ENCODE measurements at places on chromosomes 7 and 10.

GRCh38 chr7:138978541-138979184 lies 2.5 kb downstream of the KIAA1549 start:
- DNase-seq = no peak

DNA sequence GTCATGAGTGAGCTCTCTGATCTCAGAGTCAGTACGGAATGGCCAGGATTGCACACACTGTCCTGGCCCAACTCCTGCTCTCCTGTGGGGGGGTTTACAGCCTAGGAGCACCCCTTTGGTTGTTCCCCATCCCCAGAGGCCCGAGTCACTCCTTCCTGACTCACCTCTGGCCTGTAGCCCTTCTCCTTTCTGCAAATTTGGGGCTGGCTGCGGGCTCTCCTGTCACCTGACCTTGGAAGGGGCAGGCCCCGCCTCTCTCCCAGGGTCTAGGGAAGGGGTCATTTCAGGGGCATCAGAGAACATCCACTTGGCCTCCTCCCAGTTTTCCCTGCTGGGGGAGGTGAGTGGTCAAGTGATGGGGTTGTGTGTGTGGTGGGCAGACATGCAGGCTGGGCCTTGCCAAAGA lies 1.7 kb downstream of the NYAP1 start:
- no peak for DNase-seq

GRCh38 chr10:125882596-125882995 lies 1.5 kb upstream of the DHX32 start:
- DNase-seq = no peak

- DNase-seq = no peak
Observed at GRCh38 chr7:68805159-68805558, 793.1 kb upstream of the AUTS2 start.

DNA sequence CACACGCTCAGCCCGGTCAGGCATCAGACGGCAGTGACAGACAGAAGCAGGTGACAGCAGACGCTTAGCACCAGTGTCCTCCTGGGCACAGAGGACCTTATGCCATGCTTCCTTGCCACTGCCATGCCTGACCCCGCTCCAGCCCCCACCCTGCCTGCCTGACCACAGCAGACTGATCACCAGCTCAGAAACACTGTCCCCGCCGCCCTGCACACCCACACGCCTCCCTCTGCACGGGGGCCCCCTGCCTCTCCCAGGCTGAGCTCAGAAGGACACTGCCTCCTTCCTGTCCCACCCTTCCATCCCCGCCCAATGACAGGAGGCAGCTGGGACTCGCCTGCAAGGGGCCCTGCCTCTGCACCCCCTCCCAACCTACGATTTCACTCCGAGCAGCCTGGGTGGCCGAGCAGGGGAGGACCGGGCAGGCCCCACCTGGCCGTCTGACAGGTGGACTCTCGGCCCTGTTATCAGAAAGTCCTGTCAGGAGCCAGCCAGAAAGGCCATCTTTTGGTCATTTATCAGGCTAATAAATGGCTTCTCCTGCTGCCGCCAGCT lies 183.4 kb downstream of the ELFN1 start:
- no peak for DNase-seq

DNA sequence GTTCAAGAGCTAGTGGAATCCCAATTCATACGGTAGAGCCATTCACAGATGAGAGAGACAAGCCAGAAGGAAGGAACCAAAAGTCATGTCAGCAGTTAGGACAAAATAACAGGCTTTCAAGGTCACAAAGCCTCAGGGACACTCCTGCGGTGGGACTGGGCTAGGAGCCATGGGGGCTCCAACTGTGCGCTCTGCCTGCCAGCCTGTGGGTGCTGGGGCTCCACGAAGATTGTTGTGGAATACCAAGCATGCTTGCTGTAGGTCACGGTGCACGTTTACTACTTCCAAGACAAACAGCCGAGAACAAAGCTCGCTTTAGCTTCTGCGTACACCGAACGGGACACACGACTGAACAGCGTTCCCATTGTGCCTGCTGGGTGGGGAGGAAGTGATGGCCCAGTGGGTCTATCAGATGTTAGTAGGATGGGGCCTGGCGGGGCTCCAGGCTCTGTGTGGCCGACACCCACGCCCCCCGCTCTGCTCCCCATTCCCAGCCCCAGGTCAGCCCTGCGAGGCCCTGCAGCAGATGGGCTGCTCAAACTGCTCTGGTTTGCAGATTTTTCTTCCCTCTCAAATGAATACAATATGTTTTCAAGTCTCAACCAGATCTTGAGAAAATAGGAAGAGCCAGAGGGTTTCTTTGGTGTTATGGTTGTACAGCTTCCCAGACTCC lies 158.9 kb downstream of the EGFR start:
- DNase-seq = no peak

DNA sequence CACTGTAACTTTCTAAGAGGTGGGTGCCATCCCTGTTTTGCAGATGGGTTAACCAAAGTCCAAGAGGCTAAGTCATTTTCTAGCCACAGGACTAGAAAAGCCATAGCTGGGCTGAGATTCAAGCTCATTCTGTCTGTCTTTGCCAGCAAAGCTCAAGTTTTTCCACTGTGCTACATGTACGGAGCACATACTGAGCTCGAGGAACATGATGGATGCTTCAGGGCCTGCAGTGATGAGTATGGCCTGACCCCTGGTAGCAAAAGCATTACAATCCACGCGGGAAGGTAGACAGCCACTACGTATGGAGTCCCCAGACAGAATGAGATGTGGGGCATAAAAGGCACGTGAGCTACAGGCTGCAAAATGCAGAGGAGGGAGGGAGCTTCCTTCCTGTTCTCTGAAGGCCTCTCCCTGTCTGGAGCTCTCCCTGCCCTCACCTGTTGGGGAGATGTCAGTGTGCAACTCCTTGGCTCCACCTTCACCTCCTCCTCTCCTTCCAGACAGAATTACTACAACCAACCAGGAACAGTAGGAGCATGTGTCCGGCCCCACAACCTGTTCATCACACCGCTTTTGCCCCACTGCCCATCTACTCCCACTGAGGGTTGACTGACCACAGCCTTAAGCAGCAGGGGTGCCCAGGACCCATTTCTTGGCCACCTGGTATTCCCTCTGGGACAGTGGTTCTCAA lies 16.4 kb downstream of the ITPRIP start:
- DNase-seq = no peak

GRCh38 chr7:139830782-139831501 lies 1.9 kb downstream of the TBXAS1 start:
- DNase-seq = no peak

All from non-pigmented ciliary epithelial cell (primary cell).